ENCODE measurements at places on chromosomes 6 and 20.
A peak's percentile ranks its signal among the peaks of the same experiment; 100 is the strongest.

GRCh38 chr6:52027699-52028098 is 59.7 kb downstream of the PKHD1 start:
- no peak for DNase-seq

GRCh38 chr6:2086326-2086965 is 159.0 kb downstream of the GMDS start:
- no peak for DNase-seq

GRCh38 chr6:72238021-72238420 is 351.7 kb downstream of the RIMS1 start:
- DNase-seq: no peak

- DNase-seq: no peak
Observed at GRCh38 chr20:49978685-49979029, 4.1 kb upstream of the SNAI1 start.

DNA sequence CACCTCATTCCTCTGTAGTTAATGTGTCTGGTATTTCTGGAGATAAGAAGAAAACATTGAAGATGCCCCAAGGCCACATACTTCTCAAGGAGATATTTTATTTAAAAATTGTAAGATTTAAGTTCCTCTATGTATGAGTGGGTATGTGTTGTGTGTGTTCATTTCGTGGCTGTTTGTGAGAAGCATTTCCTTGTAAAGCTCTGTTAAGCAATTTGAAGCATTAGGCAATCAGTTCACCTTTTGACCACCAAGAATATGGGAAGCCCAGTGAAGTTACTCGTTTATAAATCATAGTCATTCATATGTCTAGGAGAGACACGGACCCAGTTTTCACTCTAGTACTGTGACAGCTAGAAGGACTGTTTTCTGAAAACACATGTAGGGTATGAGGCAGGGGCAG is 717.6 kb upstream of the MAP3K7 start:
- no peak for DNase-seq

GRCh38 chr6:22146678-22146930 is 150.2 kb downstream of the PRL start:
- DNase-seq: no peak

DNA sequence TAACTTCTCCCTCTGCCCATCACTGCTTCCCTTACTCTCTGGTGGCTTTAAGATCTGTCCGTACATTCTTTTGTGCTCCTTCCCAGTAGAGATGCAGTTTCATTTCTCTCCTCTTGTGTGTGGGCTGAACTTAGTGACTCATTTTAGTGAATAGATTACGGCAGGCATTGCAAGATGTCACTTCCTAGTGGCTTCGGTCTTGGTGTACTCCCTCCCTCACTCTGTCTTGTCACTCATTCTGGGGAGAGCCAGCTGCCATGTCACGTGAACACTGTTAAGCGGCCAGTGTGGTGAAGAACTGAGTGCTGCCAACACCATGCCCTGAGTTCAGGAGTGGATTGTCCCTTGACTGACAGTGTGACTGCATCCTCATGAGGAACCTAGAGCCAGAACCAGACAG is 115.9 kb downstream of the OTOR start:
- no peak for DNase-seq

- DNase-seq: peak; percentile 77
Observed at GRCh38 chr6:118660218-118660569, 8.8 kb upstream of the CEP85L start.

GRCh38 chr20:680638-681187 is 5.1 kb upstream of the SCRT2 start:
- no peak for DNase-seq

DNA sequence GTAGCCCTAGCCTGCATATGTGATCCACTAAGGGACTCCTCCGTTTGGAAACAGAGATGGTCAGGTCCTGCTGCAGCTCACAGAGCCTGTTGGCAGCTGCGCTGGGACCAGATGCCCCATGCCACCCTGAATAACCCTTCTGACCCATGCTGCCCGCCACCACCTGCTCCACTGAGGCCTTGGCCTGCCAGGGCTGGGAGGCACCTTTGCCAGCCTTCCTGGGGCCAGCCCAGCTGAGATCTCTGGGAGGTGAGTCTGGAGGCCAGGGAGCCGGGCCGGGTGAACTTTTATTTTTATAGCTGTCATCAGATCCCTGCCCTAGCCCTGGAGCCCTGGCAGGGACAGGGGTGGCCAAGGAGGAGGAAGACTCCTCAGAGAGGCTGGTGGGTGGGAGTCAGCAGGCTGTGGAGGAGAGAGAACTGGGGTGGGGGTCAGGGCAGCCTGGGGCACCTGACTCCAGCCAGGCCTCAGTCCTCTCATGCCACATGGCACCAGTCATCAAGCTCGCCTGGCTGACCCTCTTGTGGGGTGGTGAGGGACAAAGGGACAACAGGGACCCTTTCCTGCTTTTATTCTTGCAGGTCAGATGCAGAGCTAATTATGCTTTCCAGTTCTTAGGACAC is 10.0 kb downstream of the CEBPB start:
- no peak for DNase-seq

- no peak for DNase-seq
Observed at GRCh38 chr6:27867945-27868300, 44.3 kb downstream of the OR2B2 start.

DNA sequence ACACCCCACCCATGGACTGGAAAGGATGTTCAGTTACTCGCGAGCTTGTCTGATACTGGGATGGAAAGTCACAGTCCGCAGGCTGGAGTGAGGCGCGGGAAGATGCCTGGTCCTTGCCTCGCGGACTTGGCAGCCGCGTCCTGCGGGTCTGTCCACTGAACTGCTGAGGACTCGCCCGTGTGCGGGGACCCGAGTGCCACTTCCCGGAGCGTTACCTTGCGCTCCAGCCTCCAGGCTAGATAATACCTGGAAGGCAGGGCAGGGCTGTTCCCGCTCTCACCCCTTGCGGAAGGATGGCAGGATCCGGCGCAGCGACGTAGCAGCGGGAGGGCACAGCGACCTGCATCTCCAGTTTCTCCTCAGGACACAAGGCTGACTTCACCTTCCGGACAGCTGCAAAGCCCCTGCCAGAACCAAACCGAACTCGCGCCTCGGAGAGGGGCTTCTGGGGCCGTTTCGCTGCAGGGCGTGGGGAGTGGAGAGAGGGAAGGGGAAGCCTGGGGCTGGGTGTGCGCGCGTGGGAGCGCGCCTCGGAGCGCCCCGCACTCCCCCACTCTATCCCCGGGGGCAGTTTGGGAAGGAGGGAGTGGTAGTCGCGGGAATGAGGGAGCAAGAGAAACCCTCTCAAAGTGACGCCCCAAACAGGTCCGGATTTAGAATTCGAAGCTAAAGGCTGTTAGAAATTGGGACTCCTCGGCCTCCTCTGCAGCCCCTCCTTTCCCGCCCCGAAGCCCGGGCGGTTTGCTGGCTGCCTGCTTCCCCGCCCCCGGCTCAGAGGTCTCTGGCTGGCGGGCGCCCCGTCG is at the start of gene KCNQ5:
TSS of gene KCNQ5 (plus strand) at position 774 of the 803 bp plus-strand sequence.
- DNase-seq: no peak

- DNase-seq: no peak
Observed at GRCh38 chr6:87828044-87828443, 126.0 kb upstream of the AKIRIN2 start.
